NCI-H510A (cell line): ENCODE measurements at places on chromosomes 2 and 18.

GRCh38 chr18:78655921-78656320 is 323.7 kb upstream of the SALL3 start:
- no peak for DNase-seq

DNA sequence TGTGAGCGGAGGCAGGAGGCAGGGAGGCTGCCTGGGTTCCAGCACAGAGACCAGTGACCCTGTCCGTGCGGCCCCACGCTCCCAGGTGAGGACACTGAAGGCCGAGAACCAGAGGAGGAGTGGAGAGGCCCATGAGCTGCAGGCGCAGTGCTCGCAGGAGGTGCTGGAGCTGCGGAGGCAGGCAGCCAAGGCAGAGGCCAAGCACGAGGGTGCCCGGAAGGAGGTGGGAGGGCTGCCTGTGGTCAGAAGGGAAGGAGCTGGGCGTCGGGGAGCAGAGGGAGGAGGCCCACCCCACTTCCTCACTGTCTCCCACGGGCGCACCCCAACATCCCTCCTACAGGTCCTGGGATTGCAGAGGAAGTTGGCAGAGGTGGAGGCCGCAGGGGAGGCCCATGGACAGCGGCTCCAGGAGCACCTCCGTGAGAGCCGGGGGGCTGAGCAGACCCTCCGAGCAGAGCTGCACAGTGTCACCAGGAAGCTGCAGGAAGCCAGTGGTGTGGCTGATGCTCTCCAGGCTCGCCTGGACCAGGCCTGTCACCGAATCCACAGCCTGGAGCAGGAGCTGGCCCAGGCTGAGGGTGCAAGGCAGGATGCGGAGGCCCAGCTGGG is 33.0 kb upstream of the SNED1 start:
- DNase-seq = no peak

DNA sequence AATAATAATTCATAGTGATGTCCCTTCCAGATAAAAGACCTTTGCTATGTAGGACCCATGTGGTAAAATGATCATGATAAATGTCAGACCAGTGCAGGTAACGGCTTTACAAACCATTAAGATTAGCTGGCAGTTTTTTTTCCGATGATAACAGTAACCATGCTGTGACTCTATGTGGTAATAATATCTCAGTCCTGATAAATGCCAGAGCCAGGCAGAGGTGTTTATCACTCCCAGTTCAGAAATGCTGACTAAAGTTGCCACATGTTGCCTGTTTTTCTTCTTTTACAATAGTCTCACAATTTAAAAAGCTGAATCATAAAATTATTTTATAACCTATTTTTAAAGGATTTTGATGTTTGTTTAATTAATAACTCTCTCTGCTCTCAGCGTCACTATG is 565.1 kb downstream of the ARHGAP15 start:
- no peak for DNase-seq

GRCh38 chr2:60964651-60965498 is 52.6 kb upstream of the PEX13 start:
- DNase-seq = no peak

DNA sequence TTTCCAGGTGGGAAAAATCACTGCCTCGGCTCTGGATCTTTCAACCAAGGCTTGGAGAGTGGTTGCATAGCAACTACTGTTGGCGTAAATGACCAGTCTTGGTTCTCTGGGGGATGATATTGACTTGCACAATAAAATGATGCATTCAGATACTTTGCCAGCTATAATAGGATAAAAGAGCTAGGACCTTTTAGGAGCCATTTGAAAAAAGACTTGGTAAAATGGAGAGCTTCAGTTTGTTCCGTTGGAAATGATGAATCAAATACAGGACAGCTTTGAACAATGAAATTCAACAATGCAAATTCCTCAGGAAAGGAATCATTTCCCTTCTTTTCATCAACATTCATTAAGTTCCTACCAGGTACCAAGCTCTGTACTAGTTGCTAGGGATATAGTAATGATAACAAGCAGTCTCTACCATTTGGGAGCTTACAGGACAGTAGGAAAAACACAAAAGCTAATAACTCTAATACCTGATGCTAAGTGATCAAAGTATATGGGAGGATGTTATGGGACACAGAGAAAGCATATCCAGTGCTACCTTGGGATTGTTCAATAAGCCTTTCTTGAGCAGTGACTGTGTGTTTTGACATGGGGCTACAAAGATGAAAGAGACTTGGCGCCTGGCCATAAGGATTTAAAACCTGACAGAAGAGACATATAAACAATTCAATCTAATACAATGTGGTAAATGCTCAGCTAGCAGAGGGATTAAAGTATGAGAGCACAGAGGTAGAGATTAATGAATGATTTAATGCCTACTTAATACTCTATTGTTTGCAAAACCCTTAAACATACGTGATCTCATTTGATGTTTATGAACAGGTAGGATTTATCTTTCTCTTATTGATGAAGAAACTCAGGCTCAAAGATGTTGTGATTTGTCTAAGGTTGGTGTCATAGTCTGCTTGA is 110.7 kb downstream of the QPCT start:
- no peak for DNase-seq

- DNase-seq = peak; percentile 93
Measured at GRCh38 chr18:5630057-5630899, 86.5 kb upstream of the EPB41L3 start.

DNA sequence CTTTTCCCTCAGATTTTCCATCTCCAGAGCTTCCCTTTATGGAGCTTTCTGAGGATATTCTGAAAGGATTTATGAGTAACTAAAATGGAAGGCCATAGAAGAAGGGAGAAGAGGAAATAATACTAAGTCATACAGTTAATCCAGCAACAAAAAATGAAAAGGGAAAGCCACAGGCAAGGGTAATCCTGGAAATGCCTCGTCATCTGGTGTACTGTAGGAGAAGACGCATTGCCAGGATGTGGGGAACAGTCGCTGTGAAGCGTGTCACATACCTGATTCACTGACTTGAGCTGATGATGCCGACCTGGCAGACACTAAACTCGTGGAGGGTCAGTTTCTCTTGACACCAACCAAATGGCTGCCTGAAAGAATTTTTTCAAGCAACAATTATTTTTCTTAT is 34.7 kb upstream of the ALPP start:
- DNase-seq = no peak
